Progenitor cell of endocrine pancreas (in vitro differentiated cells): ENCODE measurements at places on chromosomes 12 and 14. TPM values are rescaled to one million over a fixed set of nuclear protein-coding genes. Genes with fewer than 3 reads are reported as not detected.

PTPRR gene
- 0.38 and 0.47 TPM in 2 replicates for total RNA-seq

SLC15A5 gene
- total RNA-seq, result not detected in 2 replicates

KCNA5 gene
- total RNA-seq, result 0.58 and 0.72 TPM in 2 replicates

SALL2 gene
- 83.5 and 89.2 TPM in 2 replicates for total RNA-seq

GRIP1 gene
- total RNA-seq, result 40.4 and 41.3 TPM in 2 replicates

DNA sequence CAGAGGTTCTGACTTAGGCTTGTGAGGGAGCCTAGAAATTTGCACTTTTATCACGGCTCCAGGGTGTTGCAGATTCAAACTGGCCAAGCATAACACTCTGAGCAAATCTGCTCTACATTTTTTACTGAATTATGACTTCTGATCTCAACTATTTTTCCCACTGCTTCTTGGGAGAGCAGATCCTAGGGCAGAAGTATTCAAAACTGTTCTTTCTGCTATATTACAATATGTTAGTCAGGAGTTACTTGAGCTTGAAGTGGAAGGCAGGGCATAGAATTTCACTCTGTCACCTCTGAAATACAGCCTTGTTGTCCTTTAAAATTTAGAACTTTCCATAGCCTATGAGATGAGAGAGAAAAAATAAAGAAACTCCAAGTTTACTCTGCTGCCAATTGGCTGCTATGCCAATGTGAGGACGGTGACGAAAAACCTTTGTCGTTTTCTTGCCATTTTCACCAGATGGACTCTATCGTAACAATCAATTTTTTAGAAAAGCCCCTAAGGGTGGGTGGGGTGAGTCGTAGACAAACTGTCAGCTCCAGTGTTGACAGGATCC is 16.4 kb upstream of the KERA start:
- H3K4me1 ChIP-seq, result peaks cover 24% of the 10 kb centered on the region
- H3K4me3 ChIP-seq, result no peak overlapping the region
- DNase-seq, result no peak
- no peaks in the 10 kb centered on the region for H3K36me3 ChIP-seq

- peaks cover 90% of the 10 kb centered on the region for H3K27me3 ChIP-seq
- no peaks in the 10 kb centered on the region for H3K4me1 ChIP-seq
- H3K27ac ChIP-seq, result no peak overlapping the region
- H3K36me3 ChIP-seq, result no peaks in the 10 kb centered on the region
- DNase-seq, result no peak
Observed at GRCh38 chr12:4866299-4866698, 43.4 kb upstream of the KCNA1 start.

DNA sequence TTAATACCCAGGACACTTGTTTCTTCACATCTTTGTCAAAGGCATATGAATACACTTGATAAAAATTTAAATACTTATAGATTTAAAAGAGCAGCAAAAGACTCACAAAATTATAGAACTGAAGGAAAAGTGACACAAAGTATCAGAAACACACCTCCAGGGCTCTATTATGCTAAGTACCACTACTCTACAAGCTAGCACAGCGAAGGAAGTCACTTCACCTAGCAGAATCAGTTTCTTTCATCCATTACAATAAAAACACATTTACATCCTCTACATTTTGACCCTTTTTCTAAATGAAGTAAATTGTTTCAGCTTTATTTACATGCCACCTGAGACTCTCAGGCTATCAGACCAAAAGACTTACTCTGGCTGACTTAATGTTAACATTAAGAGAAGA is 26.6 kb upstream of the PTPRB start:
- H3K4me3 ChIP-seq, result no peak overlapping the region
- H3K4me1 ChIP-seq, result peaks cover 6% of the 10 kb centered on the region
- no peak for DNase-seq
- peaks cover 3% of the 10 kb centered on the region for H3K27me3 ChIP-seq
- H3K27ac ChIP-seq, result no peak overlapping the region

- H3K27me3 ChIP-seq, result peaks cover 17% of the 10 kb centered on the region
- H3K36me3 ChIP-seq, result peaks cover 3% of the 10 kb centered on the region
- no peak overlapping the region for H3K4me3 ChIP-seq
- no peak for DNase-seq
- H3K4me1 ChIP-seq, result peaks cover 7% of the 10 kb centered on the region
Observed at GRCh38 chr14:65434216-65434850, 21.8 kb downstream of the FUT8 start.

DNA sequence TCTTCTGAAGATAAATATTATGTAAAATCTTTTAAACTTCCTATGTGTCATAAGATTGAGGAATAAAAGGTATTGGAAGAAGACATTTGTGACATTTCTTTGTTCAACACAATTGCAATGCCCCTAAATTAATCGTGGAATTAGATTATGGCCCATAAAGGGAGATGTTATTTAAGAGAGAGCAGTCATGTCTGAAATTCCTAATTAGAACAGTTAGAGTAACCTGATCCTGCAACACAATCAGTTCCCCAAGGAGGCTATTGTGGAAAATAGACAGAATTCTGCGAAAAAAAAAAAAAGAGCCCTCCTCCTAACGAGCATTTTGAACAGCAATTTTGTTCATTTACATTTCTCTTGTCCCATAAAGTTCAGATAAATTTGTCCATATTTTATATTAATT is 339.5 kb downstream of the PAWR start:
- H3K36me3 ChIP-seq, result peaks cover 2% of the 10 kb centered on the region
- no peaks in the 10 kb centered on the region for H3K27me3 ChIP-seq
- H3K27ac ChIP-seq, result no peak overlapping the region
- H3K4me1 ChIP-seq, result peaks cover 4% of the 10 kb centered on the region
- DNase-seq, result no peak

- no peak for DNase-seq
- no peak overlapping the region for H3K27ac ChIP-seq
- no peaks in the 10 kb centered on the region for H3K36me3 ChIP-seq
- peaks cover 27% of the 10 kb centered on the region for H3K27me3 ChIP-seq
Observed at GRCh38 chr12:52085682-52086180, 6.2 kb downstream of the SMIM41 start.

DNA sequence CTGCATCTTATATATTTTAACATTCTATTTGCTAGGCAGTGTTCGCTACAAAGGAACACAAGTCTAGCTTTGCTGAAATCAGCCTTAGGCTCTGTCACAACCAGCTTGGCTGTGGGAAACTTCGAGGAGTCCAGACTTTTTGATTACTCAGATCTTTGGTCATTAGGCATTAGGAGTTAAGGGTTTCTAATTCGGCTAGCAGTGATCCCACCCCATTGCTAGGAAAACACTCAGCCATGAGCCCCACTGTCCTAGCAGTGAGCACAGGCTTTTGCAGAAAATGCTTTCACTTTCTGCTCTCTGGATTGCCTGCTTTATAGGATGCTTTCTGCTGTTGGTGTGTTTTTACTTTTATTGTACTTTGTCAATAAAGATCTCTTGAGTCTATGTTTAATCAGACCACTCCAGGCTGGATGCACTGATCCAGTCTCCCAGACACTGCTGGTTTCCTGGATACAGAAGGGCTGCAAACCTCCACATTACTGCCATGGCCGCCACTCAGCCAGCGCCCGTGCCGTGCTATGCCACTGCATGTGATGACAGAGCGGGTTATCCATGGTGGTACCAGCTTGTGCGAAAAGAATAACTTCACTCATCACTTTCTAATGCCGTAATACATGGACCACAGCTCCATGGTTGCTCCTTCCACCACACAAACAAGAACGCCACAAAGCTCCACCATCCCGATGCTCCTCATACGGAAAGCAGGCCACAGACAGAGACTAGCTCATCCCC is 41.0 kb upstream of the PYGL start:
- H3K27me3 ChIP-seq, result peaks cover 58% of the 10 kb centered on the region
- H3K4me3 ChIP-seq, result no peak overlapping the region
- H3K4me1 ChIP-seq, result no peaks in the 10 kb centered on the region
- H3K27ac ChIP-seq, result no peak overlapping the region

- no peak for DNase-seq
- peaks cover 8% of the 10 kb centered on the region for H3K27me3 ChIP-seq
- H3K27ac ChIP-seq, result no peak overlapping the region
- H3K4me1 ChIP-seq, result peaks cover 1% of the 10 kb centered on the region
Observed at GRCh38 chr14:51824191-51824590, 36.2 kb upstream of the GNG2 start.

DNA sequence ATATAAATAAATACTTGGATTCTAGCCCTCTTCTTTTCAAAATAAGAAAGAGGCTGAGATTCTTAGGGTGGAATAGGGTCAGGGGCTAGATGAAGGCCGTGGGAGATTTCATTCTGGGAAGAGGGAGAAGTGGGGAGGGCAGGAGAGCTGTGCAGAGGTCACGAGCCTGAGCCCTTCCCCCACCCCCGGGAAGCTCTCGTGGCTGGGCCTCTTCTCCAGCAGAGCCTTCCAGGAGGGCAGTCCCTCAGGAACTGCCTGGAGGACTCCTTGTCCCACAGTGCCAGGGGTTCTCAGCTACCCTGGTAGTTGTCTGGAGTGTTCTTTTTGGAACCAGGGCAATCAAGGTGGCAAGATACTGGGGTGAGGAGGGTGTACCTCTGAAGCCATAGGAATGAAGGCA is 94.0 kb downstream of the ESR2 start:
- H3K27ac ChIP-seq, result no peak overlapping the region
- peaks cover 1% of the 10 kb centered on the region for H3K36me3 ChIP-seq
- DNase-seq, result no peak

- peak overlapping the region; percentile 69 for H3K4me3 ChIP-seq
- peak overlapping the region; percentile 29 for H3K27ac ChIP-seq
- H3K36me3 ChIP-seq, result no peaks in the 10 kb centered on the region
- peaks cover 8% of the 10 kb centered on the region for H3K27me3 ChIP-seq
Observed at GRCh38 chr14:99230208-99231151, 41.5 kb downstream of the BCL11B start.

GRCh38 chr12:66964629-66965028 is 285.8 kb upstream of the GRIP1 start:
- H3K36me3 ChIP-seq, result no peaks in the 10 kb centered on the region
- no peak for DNase-seq
- no peak overlapping the region for H3K4me3 ChIP-seq
- no peaks in the 10 kb centered on the region for H3K27me3 ChIP-seq
- H3K4me1 ChIP-seq, result peaks cover 4% of the 10 kb centered on the region

DNA sequence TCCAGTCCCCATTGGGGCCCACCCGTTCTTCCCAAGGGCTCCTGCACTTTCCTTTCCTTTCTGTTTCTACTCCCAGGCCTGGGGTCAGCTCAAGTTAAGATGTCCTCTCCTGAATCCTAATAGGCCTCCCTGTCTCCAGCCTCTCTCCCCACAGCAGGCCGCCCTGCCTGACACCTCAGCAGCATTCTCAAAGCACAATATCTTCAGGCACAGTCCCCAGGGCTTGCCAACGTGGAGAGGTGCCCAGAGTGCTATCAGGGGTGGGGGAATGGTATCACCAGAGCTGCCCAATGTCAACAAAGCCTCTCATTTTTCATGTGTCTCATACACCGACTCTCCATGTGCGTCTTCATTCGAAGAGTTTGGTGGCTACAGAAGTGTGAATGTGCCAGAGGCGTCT is 123.0 kb downstream of the FOXN3 start:
- H3K27me3 ChIP-seq, result peaks cover 39% of the 10 kb centered on the region
- no peak overlapping the region for H3K27ac ChIP-seq
- peaks cover 2% of the 10 kb centered on the region for H3K4me1 ChIP-seq
- peaks cover 2% of the 10 kb centered on the region for H3K36me3 ChIP-seq

DNA sequence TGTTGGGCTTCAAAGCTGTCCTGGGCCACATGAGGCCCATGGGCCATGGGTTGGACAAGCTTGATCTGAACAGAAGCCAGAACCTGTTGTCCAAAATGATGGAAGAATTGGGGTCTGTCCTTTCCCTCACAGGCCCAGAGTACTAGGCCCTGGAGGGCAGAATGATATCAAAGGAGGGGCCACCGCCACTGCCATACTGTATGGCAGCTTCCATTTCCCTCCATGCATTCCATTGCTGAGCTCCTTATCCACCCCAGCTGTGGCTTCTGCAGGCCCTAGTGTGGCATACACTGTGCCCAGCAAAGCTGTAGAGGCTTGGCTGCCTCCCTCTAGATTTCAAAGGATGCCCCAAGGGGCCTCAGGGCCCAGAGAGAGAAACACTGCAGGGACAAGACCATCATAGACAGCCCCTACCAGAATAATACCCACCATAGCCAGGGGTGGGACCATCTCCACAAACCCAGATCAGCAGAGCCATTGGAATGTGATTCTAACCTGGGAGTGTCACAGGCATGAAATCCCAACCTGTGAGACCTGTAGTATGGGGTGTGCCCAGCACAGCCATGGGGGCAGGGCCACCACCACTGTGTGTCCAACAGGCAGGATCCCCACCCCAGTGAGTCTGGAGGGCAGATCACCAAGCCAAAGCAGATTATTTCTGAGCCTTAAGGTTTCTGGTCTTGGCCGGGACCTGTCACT is 61.4 kb upstream of the BEGAIN start:
- no peaks in the 10 kb centered on the region for H3K36me3 ChIP-seq
- H3K4me1 ChIP-seq, result no peaks in the 10 kb centered on the region
- no peak for DNase-seq
- H3K4me3 ChIP-seq, result no peak overlapping the region
- peaks cover 19% of the 10 kb centered on the region for H3K27me3 ChIP-seq
